ENCODE measurements at places on chromosomes 12 and 14.

- no peak for DNase-seq
Measured at GRCh38 chr12:79658221-79658620, 32.5 kb downstream of the PAWR start.

- no peak for DNase-seq
Measured at GRCh38 chr12:9588749-9589148, 19.0 kb downstream of the KLRB1 start.

DNA sequence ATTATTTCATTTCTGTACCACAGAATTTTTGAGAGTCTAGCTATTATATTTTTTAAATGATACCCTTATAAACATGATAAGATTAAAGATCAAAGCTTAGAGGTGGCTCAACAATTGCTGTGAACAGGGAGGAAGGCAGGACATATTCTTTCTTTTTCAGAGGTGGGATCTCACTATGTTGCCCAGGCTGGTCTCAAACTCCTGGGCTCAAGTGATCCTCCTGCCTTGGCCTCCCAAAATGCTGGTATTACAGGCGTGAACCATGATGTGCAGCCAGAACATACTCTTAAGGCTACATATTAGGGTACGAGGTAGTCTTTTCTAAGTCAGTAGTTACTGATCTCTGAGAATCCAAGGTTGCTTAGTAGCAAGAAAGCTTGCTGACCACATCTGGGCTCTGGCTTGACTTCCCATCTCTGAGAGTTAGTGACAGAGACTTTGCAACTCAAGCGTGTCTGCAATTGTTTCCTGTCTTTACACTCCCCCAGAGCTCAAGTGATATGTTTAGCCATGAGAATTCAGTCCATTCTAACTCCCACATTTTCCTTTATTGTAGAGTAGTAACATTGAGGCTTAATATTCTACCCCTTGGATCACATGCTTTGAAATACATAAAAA lies 8.6 kb downstream of the RAB5B start:
- no peak for DNase-seq

GRCh38 chr14:73764406-73765280 lies 50.5 kb upstream of the PNMA1 start:
- no peak for DNase-seq
